ENCODE measurements at places on chromosomes 3 and 15.

DNA sequence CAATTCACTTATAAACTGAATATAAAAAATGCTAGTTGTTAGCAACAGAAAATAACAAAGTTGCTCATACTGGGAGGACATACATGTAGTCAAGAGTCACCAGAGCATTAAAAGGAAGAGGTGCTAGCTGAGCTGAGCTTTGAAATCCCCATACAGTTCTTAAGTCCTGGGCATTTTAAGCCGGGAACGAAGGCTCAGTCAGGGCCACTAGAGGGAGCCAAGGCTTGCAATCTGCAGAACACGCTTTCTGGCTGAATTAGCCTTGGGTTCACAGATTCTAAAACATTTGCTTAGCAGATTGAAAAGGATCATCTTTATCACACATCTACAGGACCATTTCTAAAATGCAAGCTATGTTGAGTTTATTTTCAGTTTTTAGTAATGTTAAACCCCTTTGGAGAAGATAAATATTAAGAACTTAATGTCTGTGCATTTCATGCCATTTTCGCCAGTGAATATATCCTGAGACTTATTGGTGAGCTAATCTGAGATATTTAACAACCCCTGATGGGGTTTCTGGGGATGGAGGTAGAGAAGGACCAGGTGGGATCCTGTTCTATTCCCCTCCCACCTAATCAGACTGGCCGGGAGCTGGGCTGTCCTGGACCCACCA lies 26.3 kb upstream of the MNS1 start:
- DNase-seq, result peak; percentile 68

DNA sequence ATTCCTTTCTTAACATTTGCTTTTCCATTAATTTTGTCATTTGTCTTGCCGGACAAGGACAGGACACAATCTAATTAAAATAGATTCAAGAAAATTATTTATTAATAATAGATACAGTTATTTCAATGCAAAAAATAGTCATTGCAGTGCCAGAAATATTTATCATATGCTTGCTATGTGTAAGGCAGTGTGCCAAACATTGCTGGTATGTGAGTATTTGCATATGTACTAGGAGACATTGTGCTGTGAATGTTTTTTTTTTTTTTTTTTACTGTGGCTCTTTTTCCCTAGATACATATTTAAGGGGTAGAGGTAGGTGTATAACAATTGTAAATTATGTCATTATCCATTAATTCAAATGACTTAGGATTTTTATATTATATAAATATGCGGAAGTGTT lies 23.3 kb downstream of the SPRED1 start:
- DNase-seq, result no peak

DNA sequence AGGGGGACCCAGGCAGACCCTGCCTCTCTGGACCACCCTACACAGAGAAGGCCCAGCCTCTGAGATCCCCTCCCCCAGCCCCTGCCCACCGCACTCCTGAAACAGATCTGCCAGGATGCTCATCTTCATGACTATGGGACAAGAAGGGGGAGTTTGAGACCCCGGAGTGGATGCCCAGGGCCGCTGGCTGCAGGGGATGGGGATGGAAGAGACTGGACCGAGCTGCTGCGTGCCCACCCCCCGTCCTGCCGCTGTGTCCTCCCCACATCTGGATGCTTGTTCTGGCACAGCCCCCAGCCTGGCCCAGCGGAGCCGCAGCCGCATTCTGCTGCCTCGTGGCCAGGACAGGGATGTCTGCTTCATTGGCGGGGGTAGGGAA lies 30.3 kb upstream of the SEMA3F start:
- no peak for DNase-seq

DNA sequence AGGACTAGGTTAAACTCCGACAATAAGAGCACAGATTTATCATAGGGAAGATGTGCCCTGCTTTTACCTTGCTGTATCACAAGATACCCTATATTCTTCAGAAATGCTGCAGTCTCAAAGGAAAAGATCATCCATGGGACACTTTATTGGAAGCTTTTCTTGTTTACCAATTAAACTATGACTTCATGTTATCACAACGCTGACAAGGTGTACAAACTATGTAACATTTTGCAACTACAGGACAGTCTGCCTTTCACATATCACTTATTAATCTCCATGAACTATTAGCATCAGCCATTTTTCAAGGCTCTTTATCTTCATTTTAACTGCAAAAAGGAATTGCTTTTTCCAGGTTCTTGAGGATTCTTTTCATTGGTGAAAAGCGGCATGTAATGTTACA lies 34.0 kb downstream of the CBLB start:
- DNase-seq, result no peak

GRCh38 chr15:99441871-99442251 lies 123.9 kb upstream of the MEF2A start:
- DNase-seq, result no peak

- DNase-seq, result no peak
Measured at GRCh38 chr15:46059921-46060594, 425.2 kb downstream of the SQOR start.

- DNase-seq, result no peak
Measured at GRCh38 chr3:38114875-38115644, 21.9 kb downstream of the ACAA1 start.

- DNase-seq, result no peak
Measured at GRCh38 chr3:175378348-175378747, 519.2 kb downstream of the NAALADL2 start.

DNA sequence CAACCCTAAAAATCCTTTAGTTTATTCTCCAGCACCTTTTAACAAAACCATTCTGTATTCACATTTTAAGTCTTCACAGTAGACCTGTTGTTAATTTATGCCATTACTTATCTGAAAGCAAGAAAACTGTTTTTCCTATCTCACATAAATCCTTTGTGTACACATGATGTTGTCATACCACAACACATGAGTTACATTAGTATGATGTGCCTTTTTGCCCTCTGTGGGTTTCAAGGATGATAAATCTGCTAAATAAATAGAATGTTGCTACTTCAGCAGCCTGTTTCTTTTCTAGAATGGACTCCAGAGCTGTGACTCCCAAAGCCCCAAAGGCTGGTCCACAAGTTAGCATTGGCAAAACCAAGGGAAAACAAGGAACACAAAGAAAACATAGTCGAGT lies 151.6 kb downstream of the SERPINI1 start:
- DNase-seq, result no peak

- no peak for DNase-seq
Measured at GRCh38 chr3:190155752-190156151, 35.1 kb upstream of the P3H2 start.

- no peak for DNase-seq
Measured at GRCh38 chr15:93948726-93949125, 282.6 kb upstream of the MCTP2 start.

- DNase-seq, result no peak
Measured at GRCh38 chr15:101451266-101451799, 38.2 kb downstream of the PCSK6 start.

- no peak for DNase-seq
Measured at GRCh38 chr3:186759231-186759930, 24.0 kb upstream of the EIF4A2 start.

GRCh38 chr3:156837115-156837514 lies 11.0 kb downstream of the LEKR1 start:
- DNase-seq, result no peak

- DNase-seq, result no peak
Measured at GRCh38 chr3:186320862-186321568, 41.0 kb downstream of the DGKG start.
